Esophagus muscularis mucosa (tissue), 4 donors: ENCODE measurements at places on chromosomes 7 and 10. TPM values are rescaled to one million over a fixed set of nuclear protein-coding genes. Genes with fewer than 3 reads are reported as not detected.

DNA sequence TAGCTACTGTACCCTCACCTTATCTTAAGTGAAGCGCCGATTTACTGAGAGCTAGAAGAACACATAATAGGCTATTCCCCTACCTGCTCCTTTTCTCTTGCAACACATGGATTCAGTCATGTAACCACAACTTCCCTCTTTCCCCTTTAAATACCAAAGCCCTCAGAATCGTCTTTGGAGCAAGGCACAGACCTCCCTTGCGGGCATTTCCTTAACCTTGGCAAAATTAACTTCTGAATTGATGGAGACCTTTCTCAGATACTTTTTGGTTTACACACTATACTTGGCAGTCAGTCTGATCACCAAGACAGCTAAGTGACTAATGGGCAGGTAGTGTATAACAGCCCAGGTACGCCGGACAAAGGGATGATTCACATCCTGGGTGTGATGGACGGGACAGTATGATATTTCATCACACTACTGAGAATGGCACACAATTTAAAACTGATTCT, 72.7 kb upstream of the SEC61G start:
- no peak for DNase-seq
- no peaks in the 10 kb centered on the region for H3K36me3 ChIP-seq
- H3K4me1 ChIP-seq, result no peaks in the 10 kb centered on the region
- no peaks in the 10 kb centered on the region for H3K27me3 ChIP-seq
- no peak overlapping the region for H3K27ac ChIP-seq

GRCh38 chr10:129057856-129058663, 409.0 kb upstream of the MGMT start:
- H3K4me3 ChIP-seq, result no peak overlapping the region
- H3K36me3 ChIP-seq, result no peaks in the 10 kb centered on the region
- no peaks in the 10 kb centered on the region for H3K4me1 ChIP-seq
- DNase-seq, result peak; percentile 89

DNA sequence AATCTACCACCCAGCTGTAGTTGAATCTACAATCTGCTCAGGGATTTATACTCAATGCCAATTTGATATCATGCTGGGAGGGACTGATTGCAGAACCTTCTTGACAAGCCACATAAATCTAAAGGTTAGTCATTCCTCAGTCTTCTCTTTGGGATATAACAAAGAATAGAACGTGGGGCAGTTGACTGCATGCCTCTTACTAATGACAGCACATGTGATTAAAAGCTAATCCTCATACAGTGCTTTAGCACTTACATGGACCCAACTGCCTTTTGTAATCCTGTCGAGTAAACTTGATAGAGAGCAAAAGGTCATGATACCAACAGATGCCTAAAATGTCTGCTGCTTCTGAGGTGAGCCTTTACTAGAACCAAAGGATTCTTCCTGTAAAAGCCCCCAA, 12.3 kb downstream of the KLHL7 start:
- DNase-seq, result no peak
- no peak overlapping the region for H3K27ac ChIP-seq
- no peaks in the 10 kb centered on the region for H3K36me3 ChIP-seq
- H3K4me3 ChIP-seq, result no peak overlapping the region

The HMX2 gene
- not detected for total RNA-seq

- DNase-seq, result no peak
- peaks cover 50% of the 10 kb centered on the region for H3K4me1 ChIP-seq
- H3K27me3 ChIP-seq, result no peaks in the 10 kb centered on the region
- H3K4me3 ChIP-seq, result no peak overlapping the region
Observed at GRCh38 chr7:37440738-37441385, 7.8 kb downstream of the ELMO1 start.

GRCh38 chr7:28389504-28390395, 22.6 kb upstream of the CREB5 start:
- H3K4me3 ChIP-seq, result peak overlapping the region; percentile 48
- H3K36me3 ChIP-seq, result no peaks in the 10 kb centered on the region
- peaks cover 11% of the 10 kb centered on the region for H3K4me1 ChIP-seq
- no peaks in the 10 kb centered on the region for H3K27me3 ChIP-seq
- peak; percentile 57 for DNase-seq

- H3K27ac ChIP-seq, result no peak overlapping the region
- no peak overlapping the region for H3K4me3 ChIP-seq
- H3K4me1 ChIP-seq, result peaks cover 5% of the 10 kb centered on the region
- no peak for DNase-seq
- no peaks in the 10 kb centered on the region for H3K36me3 ChIP-seq
Observed at GRCh38 chr7:140242057-140243031, 65.6 kb upstream of the KDM7A start.

- DNase-seq, result no peak
- H3K27ac ChIP-seq, result no peak overlapping the region
- H3K36me3 ChIP-seq, result no peaks in the 10 kb centered on the region
- no peak overlapping the region for H3K4me3 ChIP-seq
Observed at GRCh38 chr10:88318803-88319202, 264.3 kb downstream of the RNLS start.

GRCh38 chr10:4345877-4346646, 479.9 kb upstream of the AKR1E2 start:
- DNase-seq, result no peak
- H3K27me3 ChIP-seq, result no peaks in the 10 kb centered on the region
- H3K4me3 ChIP-seq, result no peak overlapping the region
- peaks cover 32% of the 10 kb centered on the region for H3K4me1 ChIP-seq

The PON1 gene
- not detected for total RNA-seq

The FBXL15 gene
- total RNA-seq, result 19.5 TPM

DNA sequence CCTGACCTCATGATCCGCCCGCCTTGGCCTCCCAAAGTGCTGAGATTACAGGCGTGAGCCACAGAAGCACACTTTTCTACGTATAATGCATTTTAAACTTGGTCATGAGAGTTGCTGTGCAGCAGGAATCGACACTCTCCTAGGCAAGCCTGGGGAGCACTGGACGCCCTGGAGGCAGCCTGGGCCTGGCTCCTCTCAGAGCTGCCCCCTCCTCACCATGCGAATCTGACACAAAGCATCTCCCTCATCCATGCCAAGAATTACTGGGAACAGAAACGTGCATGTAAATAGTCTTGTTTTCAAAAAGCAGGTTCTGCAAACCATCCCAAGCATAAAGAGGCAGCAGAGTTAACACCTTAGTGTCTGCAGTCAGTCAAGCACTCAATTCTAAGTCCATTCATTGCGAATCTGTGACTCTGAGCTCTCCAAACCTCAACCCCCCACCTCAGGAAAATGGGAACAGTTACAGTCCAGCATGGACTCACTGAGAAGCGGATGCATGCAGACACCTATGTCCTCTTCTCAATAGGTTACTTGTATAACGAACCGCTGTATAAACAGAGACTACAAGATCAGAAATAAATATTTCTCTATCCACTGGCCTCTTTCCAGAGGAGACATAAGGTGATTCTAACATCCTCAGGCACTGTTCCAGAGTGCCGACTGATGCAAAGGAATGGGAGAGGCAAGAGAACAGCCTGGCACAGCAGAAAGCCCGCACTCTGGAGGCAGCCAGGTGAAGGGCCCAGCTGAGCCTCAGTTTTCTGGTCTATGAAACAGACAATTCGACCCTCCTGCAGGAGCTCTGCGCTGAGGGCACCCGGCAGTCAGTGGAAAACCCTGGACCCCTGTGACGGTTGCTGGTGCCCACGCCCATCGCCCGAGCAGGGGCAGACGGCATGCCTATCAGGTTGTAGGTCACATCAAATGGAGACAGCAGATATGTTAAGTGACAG, 68.9 kb downstream of the MAD1L1 start:
- H3K4me3 ChIP-seq, result no peak overlapping the region
- no peaks in the 10 kb centered on the region for H3K36me3 ChIP-seq
- peaks cover 48% of the 10 kb centered on the region for H3K4me1 ChIP-seq
- H3K27ac ChIP-seq, result peak overlapping the region; percentile 42

The CRYGN gene
- total RNA-seq, result under 0.01 TPM

DNA sequence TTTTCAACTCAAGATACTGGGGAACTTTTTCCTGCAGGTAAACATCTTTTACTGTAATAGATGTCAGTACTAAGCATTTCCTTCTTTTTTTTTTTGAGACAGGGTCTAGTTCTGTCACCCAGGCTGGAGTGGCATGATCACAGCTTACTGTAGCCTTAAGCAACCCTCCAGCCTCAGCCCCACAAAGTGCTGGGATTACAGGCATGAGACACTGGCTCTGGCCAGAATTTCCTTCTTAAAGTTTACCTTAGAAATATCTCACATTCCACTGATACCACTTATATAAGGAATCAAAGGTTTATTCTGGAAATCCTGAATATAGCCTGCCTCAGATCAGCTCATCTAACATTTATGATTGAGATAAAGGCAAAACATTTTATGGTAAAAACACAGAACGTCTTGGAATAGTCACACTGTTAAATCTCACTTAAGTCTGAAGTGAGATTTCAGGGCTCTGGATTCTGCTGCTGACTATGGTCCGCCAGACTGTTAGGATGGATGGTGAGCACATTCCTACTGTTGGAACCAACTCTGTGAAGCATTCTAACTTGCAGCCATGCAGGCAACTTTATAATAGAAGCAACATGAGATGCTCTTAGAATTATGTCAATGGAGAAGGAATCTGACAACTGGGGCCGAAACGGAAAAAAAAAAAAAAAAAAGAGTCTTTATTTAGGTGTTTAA, 151.9 kb downstream of the ZMYND11 start:
- H3K4me1 ChIP-seq, result peaks cover 17% of the 10 kb centered on the region
- no peak overlapping the region for H3K4me3 ChIP-seq
- DNase-seq, result no peak
- H3K36me3 ChIP-seq, result peaks cover 64% of the 10 kb centered on the region
- H3K27ac ChIP-seq, result peak overlapping the region; percentile 47
- no peaks in the 10 kb centered on the region for H3K27me3 ChIP-seq

DNA sequence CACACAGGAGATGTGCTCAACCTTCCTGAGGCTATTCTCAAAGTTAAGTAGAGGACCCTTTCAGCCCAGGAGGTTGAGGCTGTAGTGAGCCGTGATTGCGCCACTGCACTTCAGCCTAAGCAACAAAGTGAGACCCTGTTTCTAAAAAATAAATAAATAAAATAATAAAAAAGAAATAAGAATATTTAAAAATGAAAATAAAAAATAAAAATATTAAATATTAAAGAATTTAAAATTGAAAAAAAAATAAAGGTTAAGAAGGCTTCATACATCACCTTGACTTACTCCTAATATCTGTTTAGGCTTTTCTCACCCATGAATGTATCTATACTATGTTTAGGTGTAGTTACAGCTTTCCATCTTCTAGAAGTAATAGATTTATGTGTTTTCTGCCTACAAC, 187.5 kb upstream of the AGK start:
- H3K36me3 ChIP-seq, result no peaks in the 10 kb centered on the region
- DNase-seq, result no peak
- peaks cover 33% of the 10 kb centered on the region for H3K4me1 ChIP-seq
- H3K4me3 ChIP-seq, result no peak overlapping the region
- H3K27ac ChIP-seq, result no peak overlapping the region
- H3K27me3 ChIP-seq, result no peaks in the 10 kb centered on the region

The GHRHR gene
- total RNA-seq, result not detected

DNA sequence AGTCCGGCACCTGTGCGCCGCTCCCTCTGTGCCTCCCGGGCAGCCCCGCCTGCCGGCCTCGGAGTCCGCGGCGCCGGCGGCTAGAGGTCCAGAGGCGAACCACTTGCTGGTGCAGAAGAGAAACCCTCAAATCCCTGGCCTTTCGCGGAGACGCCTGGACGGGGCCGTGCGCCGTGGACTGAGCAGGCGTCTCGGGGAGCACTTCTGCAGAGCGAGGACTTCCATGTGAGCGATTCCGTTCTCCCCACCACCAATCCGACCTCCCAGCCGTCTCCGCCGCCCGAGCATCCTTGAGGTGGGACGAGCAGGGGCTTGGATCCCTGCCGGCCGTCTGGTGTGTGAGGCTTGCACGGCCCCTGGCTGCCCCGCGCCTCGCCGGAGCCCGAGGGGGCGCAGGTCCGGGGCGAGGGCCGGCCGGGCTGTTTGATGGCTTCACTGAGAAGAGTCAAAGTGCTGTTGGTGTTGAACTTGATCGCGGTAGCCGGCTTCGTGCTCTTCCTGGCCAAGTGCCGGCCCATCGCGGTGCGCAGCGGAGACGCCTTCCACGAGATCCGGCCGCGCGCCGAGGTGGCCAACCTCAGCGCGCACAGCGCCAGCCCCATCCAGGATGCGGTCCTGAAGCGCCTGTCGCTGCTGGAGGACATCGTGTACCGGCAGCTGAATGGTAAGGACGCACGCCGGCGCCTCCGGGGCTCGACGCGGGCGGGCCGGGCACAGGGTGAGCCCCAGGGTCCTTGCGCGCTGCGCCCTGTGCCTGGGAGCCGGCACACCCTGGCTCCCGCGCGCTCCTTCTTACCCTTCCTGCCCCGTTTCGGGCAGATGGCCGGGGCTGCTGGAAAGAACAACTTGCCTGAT, 660 bp downstream of the GALNT17 start:
- H3K4me3 ChIP-seq, result peak overlapping the region; percentile 86
- DNase-seq, result no peak
- H3K4me1 ChIP-seq, result peaks cover 60% of the 10 kb centered on the region

DNA sequence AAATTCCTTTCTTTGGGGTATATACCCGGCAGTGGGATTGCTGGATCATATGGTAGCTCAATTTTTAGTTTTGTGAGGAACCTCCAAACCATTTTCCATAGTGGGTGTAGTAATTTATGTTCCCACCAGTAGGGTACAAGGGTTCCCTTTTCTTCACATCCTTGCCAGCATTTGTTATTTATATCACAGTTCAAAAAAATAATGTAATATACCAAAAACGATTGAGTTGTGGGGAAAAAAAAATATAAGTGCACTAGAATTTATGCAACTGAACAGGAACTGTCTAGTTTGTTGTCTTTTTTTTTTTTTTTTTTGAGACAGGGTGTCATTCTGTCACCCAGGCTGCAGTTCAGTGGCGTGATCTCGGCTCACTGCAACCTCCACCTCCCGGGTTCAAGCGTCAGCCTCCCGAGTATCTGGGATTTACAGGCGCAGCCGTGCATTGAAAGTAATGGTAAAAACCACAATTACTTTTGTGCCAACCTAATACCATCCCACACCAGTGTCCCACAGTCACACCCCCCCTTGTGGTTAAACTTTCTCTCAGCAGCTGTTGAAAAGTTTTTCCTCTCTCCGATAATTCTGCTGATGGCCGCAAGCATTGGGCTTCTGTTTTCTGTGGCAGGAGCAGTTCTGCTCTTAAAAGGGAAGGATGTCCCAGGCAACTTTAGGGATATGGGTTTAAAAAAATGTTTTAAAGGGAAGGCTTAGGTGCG, 6.8 kb upstream of the LAT2 start:
- no peak overlapping the region for H3K4me3 ChIP-seq
- H3K27ac ChIP-seq, result no peak overlapping the region
- no peaks in the 10 kb centered on the region for H3K27me3 ChIP-seq

- no peak overlapping the region for H3K27ac ChIP-seq
- peaks cover 5% of the 10 kb centered on the region for H3K36me3 ChIP-seq
- no peak overlapping the region for H3K4me3 ChIP-seq
- H3K4me1 ChIP-seq, result peaks cover 13% of the 10 kb centered on the region
- no peaks in the 10 kb centered on the region for H3K27me3 ChIP-seq
Observed at GRCh38 chr10:101902032-101902819, 58.6 kb upstream of the KCNIP2 start.

- H3K27ac ChIP-seq, result no peak overlapping the region
- H3K27me3 ChIP-seq, result no peaks in the 10 kb centered on the region
- no peak for DNase-seq
- no peaks in the 10 kb centered on the region for H3K36me3 ChIP-seq
- no peaks in the 10 kb centered on the region for H3K4me1 ChIP-seq
Observed at GRCh38 chr7:130297628-130298543, 4.9 kb downstream of the CPA4 start.

The ANKRD22 gene
- total RNA-seq, result not detected

The TBX20 gene
- 0.83 TPM for total RNA-seq
